ENCODE measurements at places on chromosomes 4 and X.

GRCh38 chr4:47287735-47288134 lies 175.8 kb downstream of the COMMD8 start:
- DNase-seq = no peak

GRCh38 chr4:65066106-65066505 lies 604.2 kb downstream of the EPHA5 start:
- no peak for DNase-seq

DNA sequence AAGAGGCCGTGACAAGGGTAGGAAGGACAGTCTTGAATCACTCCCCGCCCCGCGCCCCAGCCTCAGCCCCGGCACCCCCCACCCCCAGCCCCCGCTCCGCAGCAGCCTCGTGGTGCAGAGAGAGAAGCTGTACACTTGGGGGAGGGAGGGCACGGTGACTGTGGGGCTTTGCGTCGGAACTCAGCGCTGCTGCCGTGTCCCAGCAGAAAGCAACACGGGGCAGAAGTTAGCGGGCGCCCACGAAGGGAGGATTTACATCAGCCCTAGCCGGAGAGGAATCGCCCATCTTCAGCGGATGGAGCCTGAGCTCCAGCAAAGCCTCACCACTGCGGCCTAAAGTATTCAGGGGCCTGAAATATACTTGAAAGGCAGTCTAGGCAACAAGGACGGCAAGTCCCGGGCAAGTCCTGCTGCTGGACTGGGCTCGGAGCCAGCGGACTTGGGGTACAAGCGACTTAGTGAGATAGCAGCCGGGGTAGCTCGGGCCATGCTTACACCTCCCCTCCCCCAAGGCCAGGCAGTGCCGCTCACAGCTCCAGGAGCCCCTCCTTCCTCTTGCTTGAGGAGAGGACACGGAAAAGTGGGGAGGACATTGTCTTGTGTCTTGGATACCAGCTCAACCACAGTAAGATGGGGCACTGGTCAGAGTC lies 18.5 kb upstream of the OPN1LW start:
- DNase-seq = no peak

DNA sequence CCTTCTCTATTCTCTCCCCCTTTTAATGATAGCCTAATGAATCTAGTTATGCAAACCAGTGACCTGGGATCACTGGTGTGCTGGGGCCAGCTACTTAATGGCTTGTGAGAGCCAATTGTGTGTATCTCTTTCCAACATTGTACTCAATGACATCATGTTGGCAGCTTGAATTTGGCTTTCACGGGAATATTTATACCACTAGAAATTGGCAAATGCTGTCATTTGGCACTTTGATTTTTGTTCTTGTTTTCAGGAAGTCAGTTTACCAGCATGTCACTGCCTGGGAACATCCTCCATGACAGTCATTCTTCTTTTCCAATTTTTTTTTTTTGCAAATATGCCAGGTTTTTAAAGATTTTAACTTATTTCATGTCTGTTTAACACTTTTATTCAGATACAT lies 1685.3 kb downstream of the STIM2 start:
- DNase-seq = no peak

DNA sequence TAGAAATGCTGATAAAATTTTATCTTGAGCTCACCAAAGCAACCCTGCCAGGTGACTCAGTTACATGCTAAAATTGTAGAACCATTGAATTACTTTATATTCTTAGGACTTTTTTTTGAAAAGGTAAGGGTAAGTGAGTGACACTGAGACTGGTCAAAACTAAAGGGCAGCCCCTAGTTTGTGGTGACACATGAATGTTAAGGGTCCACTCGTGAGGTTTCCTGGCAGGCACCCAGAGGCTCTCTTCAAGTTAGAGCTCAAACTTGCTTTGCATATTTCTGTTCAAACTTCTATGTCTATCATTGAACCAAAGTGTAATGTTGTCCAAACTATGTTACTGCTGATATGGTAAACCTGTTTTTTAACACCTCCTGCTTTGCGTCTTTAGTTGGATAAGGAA lies 30.5 kb downstream of the TMPRSS11D start:
- DNase-seq = no peak

DNA sequence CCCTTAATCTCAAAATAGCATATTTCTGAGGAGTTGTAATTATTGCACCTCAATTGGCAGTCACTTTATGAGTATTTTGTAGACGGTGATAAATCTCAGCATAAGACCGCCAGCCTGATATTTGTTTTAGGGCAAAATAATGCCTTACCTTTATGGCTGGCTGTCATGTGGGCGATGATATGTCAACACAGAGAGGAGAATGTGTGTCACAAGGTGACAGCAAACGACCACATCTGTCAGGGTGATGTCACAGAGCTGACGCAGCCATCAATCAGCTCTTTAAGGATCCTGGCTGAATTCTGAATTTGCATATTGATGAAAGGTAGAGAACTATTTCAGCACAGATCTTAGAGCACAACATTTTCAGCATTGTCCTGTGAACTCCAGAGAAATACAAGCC lies 209.7 kb downstream of the CEP135 start:
- DNase-seq = no peak

DNA sequence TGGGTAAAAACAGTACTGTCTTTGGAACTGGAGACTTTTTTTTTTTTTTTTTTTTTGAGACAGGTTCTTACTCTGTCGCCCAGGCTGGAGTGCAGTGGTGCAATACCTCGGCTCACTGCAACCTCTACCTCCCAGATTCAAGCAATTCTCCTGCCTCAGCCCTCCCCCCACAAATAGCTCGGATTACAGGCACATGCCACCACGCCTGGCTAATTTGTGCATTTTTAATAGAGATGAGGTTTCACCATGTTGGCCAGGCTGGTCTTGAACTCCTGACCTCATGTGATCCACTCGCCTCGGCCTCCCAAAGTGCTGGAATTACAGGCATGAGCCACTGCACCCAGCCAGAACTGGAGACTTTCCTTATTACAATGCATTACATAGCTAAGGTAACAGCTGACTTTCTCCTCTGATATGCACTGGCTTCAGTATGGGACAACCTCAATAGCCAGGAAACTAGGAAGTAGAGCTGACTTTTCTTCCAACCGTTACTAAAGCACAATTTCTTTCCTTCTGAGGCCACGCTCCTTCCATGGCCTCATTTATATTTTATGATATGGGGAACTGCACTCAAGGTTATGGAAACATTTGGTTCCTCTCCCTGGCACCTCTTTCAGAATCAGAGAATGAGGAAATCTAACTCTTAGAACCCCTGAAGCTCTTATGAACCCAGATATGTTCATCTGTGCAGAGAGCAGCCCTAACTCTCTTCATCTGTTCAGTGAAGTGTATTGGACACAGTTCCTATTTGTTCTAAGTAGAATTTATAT lies 53.5 kb upstream of the FAM9B start:
- no peak for DNase-seq

DNA sequence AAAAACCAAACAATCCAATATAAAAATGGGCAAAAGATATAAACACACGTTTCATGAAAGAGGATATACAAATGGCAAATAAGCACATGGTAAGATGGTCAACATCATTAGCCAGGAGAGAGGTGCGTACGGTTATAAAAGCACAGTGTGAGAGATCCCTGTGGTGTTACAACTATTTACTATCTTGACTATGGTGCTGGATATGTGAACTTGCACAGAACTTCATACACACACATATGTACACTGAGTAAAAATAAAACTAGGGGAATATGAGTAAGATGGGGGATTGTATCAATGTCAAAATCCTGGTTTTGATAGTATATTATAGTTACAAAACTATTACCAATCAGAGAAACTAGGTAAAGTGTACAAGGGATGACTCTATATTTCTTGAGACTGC lies 8.4 kb downstream of the FBXO8 start:
- DNase-seq = no peak

DNA sequence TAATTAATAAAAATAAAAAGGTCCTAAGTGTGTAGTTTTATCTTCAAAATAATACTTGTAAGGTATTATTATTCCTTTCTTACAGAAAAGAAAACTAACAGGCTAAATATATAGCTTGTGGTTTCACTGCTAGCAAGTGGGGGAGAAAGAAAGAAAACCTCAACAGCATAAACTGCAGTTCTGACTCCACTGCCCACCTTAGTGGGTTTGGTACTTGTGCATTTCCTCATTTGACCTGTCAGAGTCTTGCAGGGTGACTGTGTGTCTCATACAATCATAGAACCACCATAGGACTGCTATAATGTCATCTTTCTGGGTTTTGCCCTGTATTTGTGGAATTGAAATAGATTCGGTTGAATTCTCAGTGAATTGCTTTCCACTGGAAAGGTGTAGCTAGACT lies 94.7 kb upstream of the PUDP start:
- no peak for DNase-seq

Data from pulmonary artery endothelial cell (primary cell).